ENCODE measurements at places on chromosomes 16 and 17. TPM values are rescaled to one million over a fixed set of nuclear protein-coding genes. Genes with fewer than 3 reads are reported as not detected.

The FAM20A gene
- not detected for polyA plus RNA-seq

The OR1F1 gene
- 0.61 TPM for polyA plus RNA-seq

DNA sequence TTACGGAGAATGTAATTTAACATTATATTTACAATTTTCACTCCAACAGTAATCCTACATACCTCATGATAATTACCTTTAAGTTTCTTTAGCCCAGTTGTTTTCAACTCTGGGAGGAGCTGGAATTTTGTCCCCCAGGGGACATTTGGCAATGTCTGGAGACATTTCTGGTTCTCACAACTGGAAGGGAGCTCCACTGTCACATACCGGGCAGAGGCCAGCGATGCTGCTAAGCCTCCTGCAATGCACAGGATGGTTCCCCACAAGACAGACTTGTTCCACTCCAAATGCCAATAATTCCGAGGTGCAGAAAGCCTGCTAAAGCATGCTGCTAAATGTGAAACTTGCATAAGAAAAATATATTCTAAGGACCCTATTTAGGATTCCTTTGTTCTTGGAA is 251.1 kb upstream of the IRX5 start:
- H3K36me3 ChIP-seq = no peaks in the 10 kb centered on the region
- DNase-seq = no peak
- H3K27me3 ChIP-seq = no peaks in the 10 kb centered on the region
- no peak overlapping the region for H3K4me3 ChIP-seq
- no peaks in the 10 kb centered on the region for H3K4me1 ChIP-seq
- no peak overlapping the region for H3K27ac ChIP-seq

- no peaks in the 10 kb centered on the region for H3K27me3 ChIP-seq
- peak overlapping the region; percentile 74 for H3K4me3 ChIP-seq
- peak; percentile 12 for DNase-seq
- peak overlapping the region; percentile 69 for H3K27ac ChIP-seq
- peaks cover 10% of the 10 kb centered on the region for H3K36me3 ChIP-seq
- peaks cover 45% of the 10 kb centered on the region for H3K4me1 ChIP-seq
These were observed 135.1 kb downstream of the SKAP1 start for GRCh38 chr17:48294806-48295361.

DNA sequence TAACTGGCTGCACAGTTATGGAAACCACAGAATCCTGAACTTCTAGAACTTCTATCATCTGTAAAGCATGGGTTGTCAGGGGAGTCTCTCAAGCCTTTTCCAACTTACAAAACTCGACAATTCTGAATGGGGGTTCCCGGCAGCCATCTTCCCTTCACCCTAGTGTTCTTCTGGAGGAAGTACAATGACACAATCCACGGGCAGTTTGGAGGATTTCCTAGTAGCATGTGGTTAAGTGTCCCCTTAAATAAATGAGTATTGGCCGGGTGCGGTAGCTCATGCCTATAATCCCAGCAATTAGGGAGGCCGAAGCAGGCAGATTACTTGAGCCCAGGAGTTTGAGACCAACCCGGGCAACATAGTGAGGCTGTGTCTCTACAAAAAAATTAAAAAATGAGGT is 2.1 kb downstream of the SLC16A6 start:
- no peaks in the 10 kb centered on the region for H3K36me3 ChIP-seq
- DNase-seq = no peak
- H3K4me1 ChIP-seq = peaks cover 43% of the 10 kb centered on the region
- peak overlapping the region; percentile 94 for H3K4me3 ChIP-seq
- H3K27me3 ChIP-seq = no peaks in the 10 kb centered on the region
- peak overlapping the region; percentile 97 for H3K27ac ChIP-seq

- H3K4me1 ChIP-seq = peaks cover 16% of the 10 kb centered on the region
- H3K27me3 ChIP-seq = no peaks in the 10 kb centered on the region
- no peak overlapping the region for H3K4me3 ChIP-seq
- no peak for DNase-seq
- H3K36me3 ChIP-seq = no peaks in the 10 kb centered on the region
- H3K27ac ChIP-seq = no peak overlapping the region
These were observed 84.3 kb downstream of the MARCHF10 start for GRCh38 chr17:62723842-62724241.

DNA sequence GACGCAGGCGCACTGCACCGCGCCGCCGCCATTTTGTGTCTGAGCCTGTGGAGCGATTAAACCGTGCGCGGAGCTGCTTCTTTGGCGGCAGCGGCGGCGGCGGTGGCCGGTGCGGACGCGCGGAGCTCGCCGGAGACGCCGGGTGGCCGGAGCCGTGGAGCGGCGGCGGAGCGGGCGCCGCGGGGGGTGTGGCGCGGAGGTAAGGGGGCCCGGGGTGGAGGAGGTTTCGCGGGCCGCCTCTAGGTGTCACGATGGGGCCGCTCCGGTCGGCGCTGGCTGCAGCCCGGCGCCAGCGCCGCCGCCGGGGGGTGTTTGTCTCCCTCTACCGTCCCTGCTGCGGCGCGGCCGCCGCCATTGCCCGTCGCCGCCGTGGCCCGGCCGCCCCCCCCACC is at the start of gene CTCF:
CTCF (plus strand) TSS at position 1 of the 392 bp plus-strand sequence. CDS start 48,307 bp downstream, outside the sequence.
- H3K4me3 ChIP-seq = peak within 1 kb of the TSS; percentile 96
- H3K27ac ChIP-seq = peak within 1 kb of the TSS; percentile 95
- H3K36me3 ChIP-seq = no peaks in the 10 kb centered on the region
- DNase-seq = peak; percentile 89
- peaks cover 52% of the 10 kb centered on the region for H3K4me1 ChIP-seq

Data from CD4-positive, CD25-positive, alpha-beta regulatory T cell (primary cell).